Cortex of kidney (tissue), 1 donor: ENCODE measurements at places on chromosomes 12 and 14.

GRCh38 chr12:67148265-67148664, 120.9 kb upstream of the CAND1 start:
- DNase-seq = no peak

DNA sequence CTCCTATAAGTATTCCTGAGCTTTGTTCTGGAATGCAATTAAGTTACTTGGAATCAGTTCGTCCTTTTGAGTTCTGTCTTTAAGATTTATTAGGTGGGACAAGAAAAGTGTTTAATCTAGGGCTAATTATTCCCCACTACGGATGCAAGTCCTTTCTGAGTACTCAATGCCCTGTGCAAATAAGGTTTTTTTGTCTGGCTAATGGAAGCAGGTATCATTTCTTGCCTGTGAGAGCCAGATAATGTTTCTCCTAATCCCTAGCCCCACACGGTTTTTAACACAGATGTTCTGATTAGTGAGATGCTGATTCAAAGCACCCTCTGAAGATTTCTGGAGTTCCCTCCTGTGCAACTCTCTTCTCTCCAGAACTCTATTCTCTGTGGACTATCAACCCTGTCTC, 296.6 kb upstream of the PRICKLE1 start:
- DNase-seq = no peak

DNA sequence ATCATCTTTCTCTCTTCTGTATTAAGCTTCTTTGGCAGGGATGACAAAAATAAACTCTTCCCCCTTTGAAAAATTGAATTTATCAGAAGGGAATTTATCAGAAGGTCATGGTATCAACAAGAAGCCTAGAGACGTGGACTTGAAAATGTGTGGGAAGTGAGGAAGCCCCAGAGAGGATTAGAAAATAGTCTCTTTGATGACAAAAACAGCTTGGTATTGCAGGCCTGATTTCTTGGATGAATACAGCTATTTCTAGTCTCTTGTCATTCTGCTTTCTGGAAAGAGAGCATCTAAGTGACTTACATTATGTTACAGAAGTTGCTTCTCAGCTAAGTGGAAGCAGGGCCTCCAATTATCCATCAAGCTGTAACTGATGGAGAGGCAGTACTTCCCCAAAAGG, 111.1 kb downstream of the KITLG start:
- DNase-seq = no peak

DNA sequence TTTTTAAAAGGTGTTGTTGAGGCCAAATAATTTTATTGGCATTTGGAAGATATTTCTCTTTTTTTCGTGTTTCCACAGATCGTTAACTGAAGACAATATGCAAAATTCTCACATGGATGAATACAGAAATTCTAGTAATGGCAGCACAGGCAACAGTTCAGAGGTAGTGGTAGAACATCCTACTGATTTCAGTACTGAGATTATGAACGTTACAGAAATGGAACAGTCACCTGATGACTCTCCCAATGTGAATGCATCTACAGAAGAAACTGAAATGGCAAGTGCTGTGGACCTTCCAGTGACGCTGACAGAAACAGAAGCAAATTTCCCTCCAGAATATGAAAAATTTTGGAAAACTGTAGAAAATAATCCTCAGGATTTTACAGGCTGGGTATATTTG, 11.2 kb downstream of the PRPF39 start:
- no peak for DNase-seq

GRCh38 chr14:47507861-47508260, 167.5 kb downstream of the MDGA2 start:
- no peak for DNase-seq

DNA sequence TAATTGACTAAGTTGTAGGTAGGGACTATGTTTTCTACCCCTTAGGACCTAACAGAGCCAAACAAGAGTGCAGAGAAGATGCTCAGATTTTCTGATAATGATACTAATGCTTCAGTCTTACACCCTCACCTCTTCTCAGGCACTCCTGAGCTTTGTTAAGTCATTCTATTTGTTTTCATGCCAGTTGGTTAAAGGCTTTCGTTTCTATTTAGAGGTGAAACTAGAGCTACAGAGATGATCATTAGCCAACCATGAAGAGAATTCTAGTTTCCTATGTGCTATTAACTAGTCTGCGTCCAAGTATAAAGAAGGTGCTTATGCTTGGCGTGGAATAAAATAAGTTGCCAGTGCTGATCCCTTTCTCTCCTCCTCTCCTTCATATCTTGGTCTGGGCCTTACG, 34.6 kb upstream of the PYGL start:
- no peak for DNase-seq

GRCh38 chr12:121791671-121792551, 1.6 kb downstream of the RHOF start:
- no peak for DNase-seq

GRCh38 chr12:13252616-13253015, 56.1 kb downstream of the EMP1 start:
- DNase-seq = no peak

DNA sequence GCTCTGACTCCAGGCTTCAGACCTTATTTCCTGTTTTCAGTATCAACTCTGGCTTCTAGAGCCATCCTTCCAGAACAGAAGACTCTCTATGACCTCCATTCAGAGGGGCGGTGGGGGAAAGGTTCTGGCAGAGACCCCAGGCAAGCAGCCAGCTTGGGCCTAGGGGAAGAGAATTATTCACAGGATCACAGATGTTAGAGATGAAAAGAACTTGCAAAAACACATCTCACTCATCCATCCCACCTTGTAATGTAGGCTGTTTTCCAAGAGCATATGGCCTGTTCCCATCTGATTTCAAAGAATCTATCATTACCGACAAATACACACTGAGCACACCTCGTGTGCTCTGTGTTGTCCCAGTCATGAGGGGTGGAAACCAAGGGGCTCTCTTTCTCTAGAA, 131.9 kb downstream of the GRIN2B start:
- no peak for DNase-seq

GRCh38 chr12:45468751-45469615, 253.1 kb downstream of the ANO6 start:
- no peak for DNase-seq

DNA sequence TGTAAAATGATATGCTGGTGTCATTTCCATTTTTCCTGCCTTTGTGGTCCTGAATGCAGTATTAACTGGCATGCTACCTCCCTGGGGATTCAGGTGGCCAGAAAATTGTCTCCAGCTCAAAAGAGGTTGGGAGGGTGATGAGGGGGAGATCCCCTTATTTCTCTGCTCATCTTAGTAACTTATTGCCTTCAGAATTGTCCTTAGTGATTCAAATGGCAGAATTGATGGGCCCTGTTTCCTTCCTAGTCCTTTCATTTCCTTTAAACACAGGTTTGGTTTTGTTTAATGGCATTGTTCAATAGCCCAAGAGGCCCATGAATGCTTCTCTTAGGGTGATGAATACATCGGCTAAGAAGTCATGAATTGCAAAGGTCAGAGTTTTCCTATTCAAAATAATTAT, 207.0 kb downstream of the SLC41A2 start:
- DNase-seq = no peak

DNA sequence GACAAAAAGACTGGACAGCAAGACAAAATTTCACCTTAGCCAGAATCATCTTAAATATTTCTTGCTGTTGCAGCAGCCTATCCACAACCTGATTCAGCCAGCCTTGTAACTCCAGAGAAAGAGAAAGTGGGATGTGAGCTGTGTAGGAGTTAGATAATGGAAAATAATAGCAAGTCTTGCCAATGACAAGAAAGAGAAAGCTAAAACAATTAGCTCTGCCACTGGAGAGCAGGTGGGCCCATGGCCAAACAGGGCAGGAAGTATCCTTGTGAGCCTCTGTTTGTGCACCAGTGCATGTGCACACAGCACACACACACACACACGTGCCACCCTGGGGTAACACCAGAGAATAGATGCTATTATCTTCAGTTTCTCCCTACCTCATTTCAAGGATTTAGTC, 106.0 kb upstream of the CCDC196 start:
- no peak for DNase-seq

DNA sequence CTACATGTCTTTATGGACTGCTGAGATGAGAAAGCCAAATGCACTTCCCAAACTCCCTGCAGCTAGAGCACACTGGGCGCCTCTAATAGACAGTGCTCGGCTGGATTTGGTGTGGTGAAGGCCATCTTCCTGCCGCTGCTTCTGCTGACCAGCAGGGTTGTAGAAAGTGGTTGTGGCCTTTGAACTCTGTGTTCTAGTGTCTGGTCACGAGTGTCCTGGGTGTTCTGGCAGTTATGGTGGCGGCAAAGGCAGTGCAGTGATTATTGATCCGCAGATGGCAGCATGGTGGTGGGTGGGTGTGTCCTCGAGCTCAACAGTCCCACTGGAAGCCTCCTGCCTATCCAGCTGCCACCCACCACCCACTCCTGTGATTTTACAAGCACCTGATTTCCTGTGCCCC, 43.4 kb downstream of the SMIM41 start:
- no peak for DNase-seq

- DNase-seq = no peak
These were observed 213.7 kb upstream of the SYT10 start for GRCh38 chr12:33653362-33653761.

- no peak for DNase-seq
These were observed 131.4 kb upstream of the CNTN1 start for GRCh38 chr12:40560848-40561247.

DNA sequence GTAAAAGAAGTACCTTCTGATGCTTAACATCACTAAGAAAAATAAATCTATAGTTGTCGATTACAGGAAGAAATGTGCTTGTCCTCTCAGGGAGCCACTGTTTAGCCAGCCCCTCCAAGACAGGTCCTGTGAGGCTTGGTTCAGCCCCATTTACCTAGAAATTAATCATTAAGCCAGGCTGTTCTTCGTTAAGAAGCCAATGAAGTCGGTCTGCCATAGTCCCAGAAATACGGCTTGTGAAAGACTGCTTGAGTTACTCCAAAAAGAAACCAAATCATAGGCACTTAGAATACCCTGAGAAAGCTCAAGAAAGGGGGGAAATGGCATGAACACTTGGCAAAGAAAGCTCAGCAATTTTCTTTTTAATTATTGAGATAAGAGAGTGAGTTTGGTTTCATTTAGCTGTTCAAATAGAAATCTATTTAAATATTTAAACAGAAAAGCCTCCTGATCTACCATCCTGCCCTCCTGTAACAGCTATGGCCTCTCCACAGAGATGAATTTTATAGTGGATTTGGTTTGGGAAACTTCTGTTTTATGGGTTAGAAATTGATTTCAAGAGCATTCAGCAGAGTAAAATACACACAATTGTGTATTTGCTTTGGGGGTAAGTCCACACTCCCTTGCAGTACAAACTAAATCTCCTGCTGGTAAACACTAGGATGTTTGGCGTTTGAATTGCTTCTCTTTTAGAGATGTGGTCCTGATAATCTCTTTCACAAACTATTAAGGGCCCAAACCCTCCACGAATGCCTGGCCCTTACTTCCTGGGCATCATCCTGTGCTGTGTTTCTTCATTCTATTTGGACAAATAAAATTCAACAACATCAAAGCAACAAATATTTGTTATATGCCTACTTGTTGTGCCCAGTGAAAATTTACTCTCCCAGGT, 234.4 kb downstream of the SEC23A start:
- DNase-seq = no peak

- DNase-seq = no peak
These were observed 188.9 kb downstream of the SLC41A2 start for GRCh38 chr12:104769144-104769561.

DNA sequence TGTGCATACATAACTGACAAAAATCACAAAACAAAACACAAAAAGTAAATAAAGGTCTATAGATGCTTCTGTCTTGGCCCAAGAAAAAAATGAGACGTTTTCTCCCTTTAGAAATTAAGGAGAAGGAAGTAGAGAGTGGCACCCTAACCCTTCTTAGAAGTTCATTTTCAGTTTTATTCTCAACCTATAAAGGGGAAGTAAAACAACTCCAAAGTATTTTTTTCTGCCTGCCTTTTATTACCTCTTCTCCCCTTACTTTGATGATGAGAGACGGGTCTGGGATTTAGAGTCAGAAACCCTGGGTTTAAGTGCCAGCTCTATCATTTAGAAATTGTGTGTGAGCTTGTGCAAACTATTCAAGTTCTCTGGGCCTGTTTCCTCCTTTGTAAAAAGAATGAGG, 2.8 kb downstream of the PRIM1 start:
- no peak for DNase-seq

GRCh38 chr12:70255311-70255710, 12.1 kb downstream of the CNOT2 start:
- DNase-seq = no peak

GRCh38 chr12:64273527-64274403, 51.7 kb upstream of the KICS2 start:
- DNase-seq = no peak

DNA sequence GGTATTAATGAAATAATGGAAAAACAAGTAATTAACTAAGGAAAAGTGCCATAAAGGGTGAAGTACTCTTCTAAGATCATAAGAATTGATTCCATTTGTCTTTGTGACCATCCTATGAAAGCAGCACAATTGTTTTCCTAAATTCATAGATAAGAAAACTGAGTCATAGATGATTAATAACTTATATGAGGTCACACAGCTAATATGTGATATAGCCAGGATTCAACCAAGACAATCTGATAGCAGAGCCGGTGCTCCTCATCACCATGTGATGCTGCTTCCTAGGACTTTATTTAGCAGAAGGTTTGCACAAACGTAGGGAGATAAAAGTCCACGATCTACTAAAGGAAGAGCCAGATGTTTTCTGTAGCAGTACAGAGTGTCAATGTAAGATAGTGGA, 181.5 kb upstream of the SYT1 start:
- no peak for DNase-seq

DNA sequence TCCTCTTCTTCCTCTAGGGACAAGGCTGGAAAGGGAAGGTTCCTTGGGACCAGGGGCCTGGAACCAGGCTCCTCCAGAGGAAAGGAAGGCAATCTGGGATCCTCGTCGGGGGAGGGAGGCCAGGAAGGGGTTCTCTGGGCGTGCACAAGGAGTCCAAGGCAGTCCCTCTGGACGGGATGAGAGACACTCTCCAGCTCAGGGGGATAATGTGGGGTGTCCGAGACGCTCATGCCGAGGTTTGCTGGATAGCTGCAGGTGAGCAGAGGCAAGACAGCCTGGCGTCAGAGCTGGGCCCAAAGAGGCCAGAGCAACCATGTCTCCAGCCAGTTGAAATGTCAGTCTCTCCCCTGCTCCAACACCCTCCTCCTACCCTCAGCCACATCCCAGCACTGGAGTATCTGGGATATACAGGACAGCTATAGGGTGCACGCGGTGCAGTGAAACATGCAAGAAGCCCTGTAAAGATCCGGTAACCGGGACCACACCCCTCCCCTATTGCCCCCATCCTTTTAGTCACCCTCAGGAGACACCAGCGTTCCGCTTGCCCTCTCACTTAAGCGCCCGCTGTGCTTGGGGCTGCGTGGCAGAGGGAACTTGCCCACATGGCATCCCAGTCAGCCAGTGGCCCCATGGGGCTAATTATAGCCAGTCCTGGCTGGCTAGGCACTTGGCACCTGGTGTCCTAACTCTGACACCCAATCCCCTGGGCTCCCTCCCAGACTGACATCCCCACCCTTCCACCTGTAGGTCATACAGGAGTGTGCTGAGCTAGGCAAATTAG, at the start of gene KLHL33:
TSS of gene KLHL33 (minus strand) at position 585 of the 781 bp plus-strand sequence. CDS start at position 230, 355 bp downstream.
- DNase-seq = no peak

GRCh38 chr12:50066402-50066801, 9.0 kb downstream of the ASIC1 start:
- no peak for DNase-seq

DNA sequence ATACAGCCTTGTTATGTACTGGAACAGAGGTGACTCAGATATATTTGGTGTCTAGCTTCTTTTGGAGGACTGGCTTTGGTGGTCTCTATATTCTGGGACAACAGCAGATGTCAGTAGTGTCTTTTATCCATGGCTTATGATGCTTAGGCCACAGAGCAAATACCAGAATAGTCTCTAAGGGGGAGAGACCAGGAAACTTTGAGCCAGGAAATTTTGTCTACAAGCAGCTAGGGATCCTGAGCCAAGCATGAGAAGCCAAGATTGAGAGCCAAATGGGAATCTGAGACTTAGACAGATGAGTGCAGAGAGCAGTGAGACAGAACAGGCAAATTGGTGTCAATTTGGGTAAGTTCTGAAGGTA, 28.4 kb upstream of the PTPRR start:
- DNase-seq = no peak
